Stimulated activated CD4-positive, alpha-beta T cell treated with anti-CD3 and anti-CD28 coated beads, TNF-alpha, amount 100 ng/mL, for 48 hours (primary cell): ENCODE measurements at places on chromosomes 6 and 20.

DNA sequence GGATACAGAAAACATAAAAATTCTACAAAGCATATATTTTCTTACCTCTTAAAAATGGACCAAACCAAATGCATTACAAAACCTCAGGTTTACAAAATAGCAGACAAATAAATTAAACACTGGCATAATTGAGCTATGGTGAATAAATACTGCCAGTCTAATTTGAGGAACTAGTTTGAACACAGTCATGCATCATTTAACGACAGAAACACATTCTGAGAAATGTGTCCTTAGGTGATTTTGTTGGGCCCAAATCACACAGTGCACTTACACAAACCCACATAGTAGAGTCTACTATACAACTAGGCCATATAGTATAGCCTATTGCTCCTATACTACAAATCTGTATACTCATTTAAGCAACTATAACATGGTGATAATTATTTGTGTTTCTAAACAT, 215.6 kb downstream of the FOXC1 start:
- no peak for DNase-seq

- DNase-seq = no peak
Observed at GRCh38 chr6:9523462-9523861, 891.4 kb downstream of the TFAP2A start.

DNA sequence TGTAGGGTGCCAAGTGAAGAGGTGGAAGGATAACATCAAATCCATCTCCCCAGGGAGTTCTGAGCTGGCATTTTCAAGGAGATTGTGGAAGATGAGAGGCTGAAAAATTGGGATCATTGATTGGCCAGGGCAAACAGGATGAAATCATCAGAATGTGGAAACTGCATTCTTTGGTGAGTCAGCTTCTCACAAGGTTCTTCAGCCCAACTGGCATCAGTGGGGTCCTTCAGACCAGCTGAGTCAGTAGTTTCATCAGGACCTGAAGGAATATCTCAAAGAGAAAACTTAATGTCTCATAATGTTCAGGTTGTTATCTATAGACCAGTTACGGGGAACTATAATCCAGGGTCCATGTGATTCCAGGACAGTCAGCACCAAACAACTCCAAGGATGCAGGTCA, 195.8 kb downstream of the HAO1 start:
- no peak for DNase-seq

GRCh38 chr6:104431096-104431495, 428.6 kb downstream of the HACE1 start:
- no peak for DNase-seq

DNA sequence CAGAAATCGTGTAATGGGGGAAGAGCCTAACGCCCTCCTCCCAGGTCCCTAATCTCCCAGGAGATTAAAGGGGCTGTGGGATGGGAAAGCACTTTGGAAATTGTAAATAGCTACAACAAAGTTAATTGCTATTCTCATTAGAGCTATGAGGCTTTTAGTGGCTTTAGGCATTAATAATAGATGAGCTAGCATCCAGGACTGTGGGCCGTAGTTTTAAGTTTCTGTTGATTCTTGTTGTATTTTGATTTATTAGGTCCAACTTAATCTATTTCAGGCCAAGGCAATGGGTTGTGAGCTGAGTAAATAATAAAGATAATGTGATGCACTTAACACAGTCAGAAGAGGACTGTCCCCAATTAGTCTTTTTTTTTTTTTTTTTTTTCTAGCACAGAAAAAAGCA, 67.7 kb downstream of the ANKRD6 start:
- no peak for DNase-seq
